ENCODE measurements at places on chromosomes 12 and 14. TPM values are rescaled to one million over a fixed set of nuclear protein-coding genes. Genes with fewer than 3 reads are reported as not detected.

HOXC11 gene
- total RNA-seq = not detected

PLEKHG3 gene
- 42.2 TPM for total RNA-seq

CIROP gene
- not detected for total RNA-seq

LHX5 gene
- not detected for total RNA-seq

FITM1 gene
- total RNA-seq = 0.66 TPM

PLBD1 gene
- total RNA-seq = 2.0 TPM

RPGRIP1 gene
- not detected for total RNA-seq

C3AR1 gene
- total RNA-seq = 7.9 TPM

P2RX4 gene
- 11.4 TPM for total RNA-seq

ARHGDIB gene
- 17.2 TPM for total RNA-seq

SDSL gene
- total RNA-seq = 8.4 TPM

NOVA1 gene
- total RNA-seq = 133 TPM

INHBC gene
- not detected for total RNA-seq

NYNRIN gene
- 6.4 TPM for total RNA-seq

CD163 gene
- total RNA-seq = 16.5 TPM

CFL2 gene
- 195 TPM for total RNA-seq

SLC2A14 gene
- not detected for total RNA-seq

KCNJ8 gene
- total RNA-seq = 6.9 TPM

TMEM117 gene
- 12.2 TPM for total RNA-seq

TAS2R50 gene
- total RNA-seq = 3.2 TPM

ARHGAP9 gene
- 15.9 TPM for total RNA-seq

TMEM119 gene
- 5.9 TPM for total RNA-seq

CMA1 gene
- total RNA-seq = not detected

PLEKHH1 gene
- 59.5 TPM for total RNA-seq

C12orf50 gene
- 0.47 TPM for total RNA-seq

GPRC5D gene
- not detected for total RNA-seq

CLEC1B gene
- total RNA-seq = not detected

ANO2 gene
- total RNA-seq = 9.6 TPM

B4GALNT1 gene
- 97.0 TPM for total RNA-seq

OR4K15 gene
- not detected for total RNA-seq

CISTR gene
- 1.2 TPM for total RNA-seq

FGF23 gene
- not detected for total RNA-seq

SLC39A9 gene
- 53.4 TPM for total RNA-seq

GPATCH2L gene
- total RNA-seq = 60.3 TPM

PFKM gene
- total RNA-seq = 229 TPM

ALDH1L2 gene
- total RNA-seq = 13.2 TPM

PPM1H gene
- total RNA-seq = 58.0 TPM

DBX2 gene
- total RNA-seq = 3.8 TPM

FLRT2 gene
- 132 TPM for total RNA-seq

PTGDR gene
- 1.5 TPM for total RNA-seq

STXBP6 gene
- total RNA-seq = 68.3 TPM

HOXC9 gene
- total RNA-seq = not detected

TSPAN8 gene
- total RNA-seq = 1.2 TPM

ASPG gene
- 2.9 TPM for total RNA-seq

RBP5 gene
- total RNA-seq = 1.3 TPM

CCDC175 gene
- total RNA-seq = 7.3 TPM

GRIP1 gene
- 32.7 TPM for total RNA-seq

PTPRQ gene
- 3.2 TPM for total RNA-seq

POTEG gene
- total RNA-seq = not detected

KLHL33 gene
- 1.1 TPM for total RNA-seq

TEX52 gene
- not detected for total RNA-seq

FGD6 gene
- total RNA-seq = 30.9 TPM

OTX2 gene
- total RNA-seq = not detected

TMEM30B gene
- total RNA-seq = 0.26 TPM

RNU4-1 gene
- total RNA-seq = 3,146 TPM

KRT78 gene
- not detected for total RNA-seq

SOAT2 gene
- total RNA-seq = not detected
